HCT116 (cell line): ENCODE measurements at places on chromosomes 3 and 15. TPM values are rescaled to one million over a fixed set of nuclear protein-coding genes. Genes with fewer than 3 reads are reported as not detected.

- no peak for DNase-seq
Measured at GRCh38 chr15:66895794-66896453, 169.5 kb upstream of the SMAD3 start.

GRCh38 chr3:42547401-42547945 lies 34.3 kb downstream of the SEC22C start:
- peak; percentile 31 for DNase-seq

PLA2G4E gene
- total RNA-seq, result not detected

GRCh38 chr3:34012102-34012461 lies 213.7 kb downstream of the PDCD6IP start:
- DNase-seq, result peak; percentile 7

COLQ gene
- total RNA-seq, result 1.9 TPM

- no peak for DNase-seq
Measured at GRCh38 chr3:134797741-134798451, 2.8 kb downstream of the EPHB1 start.

GRCh38 chr3:134231131-134231530 lies 19.5 kb downstream of the RYK start:
- DNase-seq, result no peak

GOLGA8M gene
- 0.44 TPM for total RNA-seq

- DNase-seq, result no peak
Measured at GRCh38 chr3:72155391-72156064, 370.6 kb upstream of the PROK2 start.

DNA sequence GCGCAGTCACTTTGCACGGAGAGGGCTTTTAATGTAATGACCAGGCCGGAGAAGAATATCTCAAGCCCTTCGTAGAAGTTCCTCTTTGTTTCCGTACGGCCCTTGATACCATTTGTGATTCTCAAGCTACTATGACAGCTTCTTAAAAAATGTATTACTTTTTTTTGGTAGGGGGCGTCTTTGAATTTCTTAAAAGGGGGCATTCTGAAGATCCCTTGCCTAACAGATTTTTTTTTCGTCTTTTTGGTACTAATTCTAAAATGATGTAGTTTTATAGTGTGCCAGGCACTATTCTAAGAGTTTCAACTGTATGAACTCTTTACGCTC lies 614.0 kb downstream of the MCTP2 start:
- no peak for DNase-seq

PRSS50 gene
- total RNA-seq, result not detected

- DNase-seq, result no peak
Measured at GRCh38 chr15:93250209-93250608, 161.2 kb upstream of the RGMA start.

DNA sequence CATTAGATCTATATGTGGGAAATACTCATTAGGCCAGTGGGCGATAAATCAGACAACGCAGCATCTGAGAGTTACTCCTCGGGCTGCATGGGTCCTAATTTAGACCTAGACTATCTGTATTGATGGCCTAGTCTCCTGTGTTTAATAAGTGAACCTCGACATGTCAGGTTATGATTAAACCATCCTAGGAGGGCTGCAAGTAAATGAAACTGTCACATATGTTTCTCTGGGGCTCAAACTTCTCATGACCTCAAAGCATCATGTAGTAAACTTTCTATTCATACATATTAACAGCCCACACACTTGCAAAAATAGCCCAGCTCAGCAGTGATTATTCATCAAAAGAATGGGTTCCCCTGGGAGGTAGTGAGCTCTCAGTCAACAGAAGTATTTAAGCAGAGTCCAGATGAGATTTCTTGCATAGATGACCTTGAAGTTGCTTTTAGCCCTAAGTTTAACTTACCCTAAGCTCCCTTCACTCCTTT lies 51.6 kb downstream of the RAB11A start:
- DNase-seq, result no peak

DNA sequence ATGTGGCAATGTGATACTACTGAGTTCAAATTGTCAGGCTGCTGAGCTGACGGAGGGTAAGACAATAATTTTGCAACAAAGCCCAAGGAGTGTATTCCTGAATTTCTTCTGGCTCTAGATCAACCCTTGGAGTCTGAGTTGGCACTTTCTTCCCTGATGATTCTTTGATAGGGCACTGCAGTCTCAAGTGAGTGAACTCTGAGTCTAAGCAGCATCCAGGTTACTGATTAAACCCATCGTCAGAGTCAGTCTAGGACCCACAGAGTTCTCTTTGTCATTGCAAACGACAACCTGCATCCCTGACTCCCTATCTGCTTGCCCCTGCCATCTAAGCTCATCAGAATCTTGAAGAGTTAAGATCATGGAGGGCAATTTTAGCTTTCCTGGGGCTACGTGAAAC lies 58.6 kb downstream of the MME start:
- DNase-seq, result no peak

DNA sequence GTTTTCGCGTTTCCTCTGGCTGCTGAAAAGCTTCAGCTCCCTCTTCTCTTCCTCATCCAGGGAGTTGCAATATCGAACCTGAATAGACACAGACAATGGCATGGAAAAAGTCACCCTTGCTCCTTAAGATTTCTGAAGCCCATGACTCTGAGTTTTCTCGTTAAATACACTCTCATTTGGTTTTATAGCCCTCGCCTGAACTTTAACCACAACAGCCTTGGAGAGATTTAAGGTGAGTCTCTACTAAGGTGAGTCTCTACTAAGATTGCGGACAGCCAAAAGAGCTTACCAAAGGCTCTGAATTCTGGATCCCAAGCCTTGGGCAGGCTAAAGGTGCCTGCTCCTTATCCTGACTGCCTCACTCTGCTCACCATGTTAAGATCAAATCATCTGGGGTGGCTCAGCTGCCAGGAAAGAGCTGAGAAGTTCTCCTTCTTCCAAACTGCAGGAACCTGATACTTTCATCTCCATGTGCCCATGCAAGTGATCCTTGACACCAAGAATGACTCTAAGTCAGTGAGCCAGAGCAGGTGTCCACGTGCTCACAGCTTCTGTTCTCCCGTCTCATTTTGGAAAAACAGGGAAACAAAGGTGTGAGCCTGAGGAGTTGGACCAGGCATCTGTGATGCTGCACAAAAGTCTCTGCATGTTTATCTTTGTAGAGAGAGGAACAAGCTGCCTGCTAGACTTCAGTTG lies 65.1 kb downstream of the PRICKLE2 start:
- DNase-seq, result no peak

ZDHHC3 gene
- total RNA-seq, result 61.1 TPM

DNA sequence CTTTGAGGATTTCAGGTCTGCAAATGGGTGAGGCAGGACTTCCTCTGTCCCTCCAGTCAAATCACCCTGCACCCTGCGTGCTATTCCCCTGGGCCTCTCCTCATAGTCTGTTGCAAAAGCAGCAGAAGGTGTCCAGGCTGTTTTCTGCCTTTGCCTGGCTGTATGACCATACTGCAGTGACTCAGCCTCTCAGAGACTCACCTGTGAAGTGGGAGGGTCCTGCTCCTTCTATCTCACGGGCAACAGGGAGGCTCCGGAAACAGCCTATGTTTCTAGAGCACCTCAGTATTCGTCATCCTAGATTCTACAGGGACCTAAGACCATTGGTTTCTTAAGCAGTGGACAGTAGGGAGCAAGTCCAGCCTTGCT lies 216.4 kb downstream of the TLE3 start:
- no peak for DNase-seq

GRCh38 chr15:64193971-64194370 lies 31.1 kb upstream of the PPIB start:
- no peak for DNase-seq

LIPC gene
- not detected for total RNA-seq

- DNase-seq, result no peak
Measured at GRCh38 chr3:66803206-66803605, 194.9 kb upstream of the KBTBD8 start.

APOD gene
- total RNA-seq, result 0.76 TPM

GRCh38 chr3:78707609-78708008 lies 1060.2 kb downstream of the ROBO1 start:
- no peak for DNase-seq

GRCh38 chr3:169456900-169457299 lies 206.6 kb downstream of the MECOM start:
- no peak for DNase-seq

GRCh38 chr3:33926998-33927605 lies 128.7 kb downstream of the PDCD6IP start:
- DNase-seq, result no peak

EOMES gene
- 1.4 TPM for total RNA-seq

- DNase-seq, result no peak
Measured at GRCh38 chr15:67855842-67856241, 16.0 kb upstream of the RNU6-1 start.

CLSTN2 gene
- 0.02 TPM for total RNA-seq

DNA sequence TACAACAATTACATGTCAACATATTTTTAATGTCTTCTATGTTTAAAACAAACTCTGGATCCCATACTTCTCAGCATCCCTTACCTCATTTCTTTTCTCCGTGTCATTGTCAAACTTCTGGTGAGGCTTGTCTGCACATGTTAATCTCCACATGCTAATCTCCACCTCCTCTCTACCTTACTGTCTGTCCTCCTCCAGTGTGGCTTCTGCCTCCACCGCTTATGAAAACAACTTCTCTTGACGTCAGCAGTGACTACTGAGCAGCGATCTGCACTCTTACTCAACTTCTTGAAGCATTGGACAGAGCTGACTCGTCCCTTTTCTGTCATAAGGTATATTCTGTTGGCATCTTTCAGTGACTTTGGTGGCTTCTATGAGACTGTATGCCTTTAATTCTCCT lies 338.2 kb upstream of the THRB start:
- no peak for DNase-seq

PAQR5 gene
- 34.0 TPM for total RNA-seq

DNA sequence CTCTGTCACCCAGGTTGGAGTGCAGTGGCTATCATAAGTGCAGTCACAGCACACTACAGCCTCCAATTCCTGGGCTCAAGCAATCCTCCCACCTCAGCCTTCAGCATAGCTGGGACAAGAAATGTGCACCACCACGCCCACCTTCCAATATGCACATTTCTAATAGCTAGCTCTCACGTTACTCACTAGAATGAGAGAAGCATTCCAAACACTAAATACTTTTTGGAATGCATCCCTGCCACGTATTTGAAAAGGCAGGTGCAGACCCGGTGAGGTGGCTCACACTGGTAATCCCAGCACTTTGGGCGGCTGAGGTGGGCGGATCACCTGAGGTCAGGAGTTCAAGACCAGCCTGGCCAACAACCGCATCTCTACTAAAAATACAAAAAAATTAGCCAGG lies 7.6 kb upstream of the TCF12 start:
- DNase-seq, result no peak

DNA sequence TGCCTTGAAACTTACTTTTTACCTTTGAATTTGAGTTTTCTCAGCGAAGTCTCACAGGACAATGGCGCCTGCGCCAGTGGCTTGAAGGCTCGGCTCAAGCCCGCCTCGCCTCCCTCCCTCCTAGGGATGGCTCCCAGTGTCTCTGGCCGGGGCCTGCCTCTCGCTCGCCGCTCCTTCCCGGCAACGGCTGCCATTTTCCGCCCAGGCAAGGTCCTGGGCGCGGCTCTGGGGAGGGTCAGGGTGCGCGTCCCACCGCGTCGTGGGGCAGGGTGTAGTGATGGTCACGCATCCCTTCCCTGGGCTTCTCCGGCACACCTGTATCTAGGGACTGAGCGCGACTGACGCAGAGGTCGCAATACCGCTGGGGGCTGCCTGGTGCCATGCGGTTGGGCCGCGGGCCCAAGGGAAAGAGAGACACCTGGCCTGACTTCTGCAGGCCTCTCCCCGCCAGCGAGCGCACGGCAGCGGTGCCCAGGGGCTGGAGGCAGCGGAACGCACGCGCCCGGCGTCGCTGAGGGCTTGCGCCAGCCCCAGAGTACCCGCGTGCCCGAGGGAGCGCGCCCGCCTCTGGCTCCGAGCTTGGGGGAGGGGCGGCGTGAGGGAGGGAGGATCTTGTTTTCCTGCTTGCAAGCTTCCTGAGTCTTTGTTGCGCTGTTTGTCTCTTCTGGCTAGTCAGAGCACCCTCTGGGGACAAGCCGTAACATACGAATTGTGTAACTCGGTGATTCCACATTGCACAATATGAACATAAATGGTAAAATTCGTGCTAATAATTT lies 20.7 kb upstream of the FEM1B start:
- DNase-seq, result no peak

GRCh38 chr15:36958606-36959005 lies 141.7 kb downstream of the MEIS2 start:
- DNase-seq, result no peak

- DNase-seq, result no peak
Measured at GRCh38 chr3:123348471-123349200, 100.3 kb downstream of the ADCY5 start.

GRCh38 chr3:58621086-58621830 lies 44.1 kb upstream of the FAM107A start:
- DNase-seq, result no peak

CSK gene
- total RNA-seq, result 72.2 TPM

- DNase-seq, result no peak
Measured at GRCh38 chr3:95464346-95464745, 1350.0 kb upstream of the EPHA6 start.

- no peak for DNase-seq
Measured at GRCh38 chr3:16455966-16456365, 57.5 kb downstream of the RFTN1 start.

ANKDD1A gene
- total RNA-seq, result 8.1 TPM

B3GNT5 gene
- total RNA-seq, result 25.3 TPM

DNA sequence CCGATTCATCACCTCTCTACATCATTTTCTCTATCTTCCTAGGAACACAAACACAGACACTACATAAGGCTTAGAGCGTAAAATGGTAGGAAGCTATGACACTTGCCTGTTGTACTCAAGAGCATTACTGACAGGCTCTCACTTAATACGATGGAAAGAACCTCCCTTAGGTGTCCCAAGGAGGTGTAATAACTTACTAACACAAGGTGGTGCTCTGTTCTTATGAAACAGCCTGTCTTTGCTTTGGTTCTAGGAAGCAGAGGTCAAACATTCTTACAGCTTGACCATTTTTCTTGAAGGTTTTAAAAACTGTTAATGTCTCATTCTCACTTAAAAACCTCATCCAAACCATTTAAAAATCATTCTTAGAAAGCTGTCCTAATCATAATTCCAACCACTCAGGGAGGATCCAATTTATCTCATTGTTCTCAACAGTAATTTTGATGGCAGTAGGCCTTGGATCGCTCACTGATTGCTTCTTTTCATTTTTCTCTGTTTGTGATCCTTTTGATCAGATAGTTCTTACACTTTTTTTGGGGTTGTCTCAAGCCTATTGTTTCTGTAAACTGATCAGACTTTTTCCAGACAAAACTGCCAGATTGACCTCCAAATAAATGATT lies 317.8 kb upstream of the AGTR1 start:
- DNase-seq, result peak; percentile 65

PPP1R14D gene
- not detected for total RNA-seq
